ENCODE measurements at places on chromosomes 12 and 14. TPM values are rescaled to one million over a fixed set of nuclear protein-coding genes. Genes with fewer than 3 reads are reported as not detected.

- H3K27ac ChIP-seq, result no peak overlapping the region
- no peaks in the 10 kb centered on the region for H3K27me3 ChIP-seq
- no peak for DNase-seq
- H3K4me3 ChIP-seq, result no peak overlapping the region
- no peaks in the 10 kb centered on the region for H3K4me1 ChIP-seq
Observed at GRCh38 chr14:71497645-71498086, 434.6 kb upstream of the RGS6 start.

The RNASE3 gene
- total RNA-seq, result not detected

- H3K27me3 ChIP-seq, result no peaks in the 10 kb centered on the region
- H3K27ac ChIP-seq, result no peak overlapping the region
- no peak overlapping the region for H3K4me3 ChIP-seq
- DNase-seq, result no peak
Observed at GRCh38 chr12:19410211-19410610, 29.1 kb upstream of the AEBP2 start.

The CCDC175 gene
- total RNA-seq, result not detected

GRCh38 chr14:24443053-24443665, 583 bp upstream of the SDR39U1 start:
- peak overlapping the region; percentile 60 for H3K27ac ChIP-seq
- DNase-seq, result no peak
- H3K36me3 ChIP-seq, result peaks cover 2% of the 10 kb centered on the region
- peak overlapping the region; percentile 60 for H3K4me3 ChIP-seq
- H3K27me3 ChIP-seq, result no peaks in the 10 kb centered on the region

The COPS7A gene
- 18.5 TPM for total RNA-seq

The GPRC5D gene
- not detected for total RNA-seq

- no peaks in the 10 kb centered on the region for H3K36me3 ChIP-seq
- DNase-seq, result no peak
- H3K4me1 ChIP-seq, result no peaks in the 10 kb centered on the region
- H3K27ac ChIP-seq, result no peak overlapping the region
Observed at GRCh38 chr12:73935817-73936216, 601.8 kb upstream of the ATXN7L3B start.

DNA sequence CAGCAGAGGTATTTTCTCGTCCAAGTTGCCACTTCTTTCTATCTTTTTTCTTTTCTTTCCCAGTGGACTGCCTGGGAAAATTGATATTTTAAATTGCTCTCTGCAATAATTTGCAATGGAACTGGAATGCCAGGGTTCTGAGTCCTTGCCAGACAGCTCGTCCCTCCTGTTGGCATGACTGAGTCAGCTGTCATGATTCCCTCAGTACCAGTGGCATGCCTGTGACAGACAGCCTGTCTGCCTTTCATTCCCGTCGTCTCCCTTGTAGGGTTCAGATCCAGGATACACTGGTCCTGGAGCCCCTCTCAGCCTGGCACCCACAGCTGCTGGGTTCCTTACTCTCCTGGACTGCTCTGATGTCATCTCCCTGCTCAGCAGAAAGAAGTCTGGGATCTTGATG, 84.8 kb downstream of the PTPN11 start:
- no peak for DNase-seq
- no peaks in the 10 kb centered on the region for H3K27me3 ChIP-seq
- no peak overlapping the region for H3K4me3 ChIP-seq
- no peaks in the 10 kb centered on the region for H3K4me1 ChIP-seq

The ANP32D gene
- total RNA-seq, result not detected

DNA sequence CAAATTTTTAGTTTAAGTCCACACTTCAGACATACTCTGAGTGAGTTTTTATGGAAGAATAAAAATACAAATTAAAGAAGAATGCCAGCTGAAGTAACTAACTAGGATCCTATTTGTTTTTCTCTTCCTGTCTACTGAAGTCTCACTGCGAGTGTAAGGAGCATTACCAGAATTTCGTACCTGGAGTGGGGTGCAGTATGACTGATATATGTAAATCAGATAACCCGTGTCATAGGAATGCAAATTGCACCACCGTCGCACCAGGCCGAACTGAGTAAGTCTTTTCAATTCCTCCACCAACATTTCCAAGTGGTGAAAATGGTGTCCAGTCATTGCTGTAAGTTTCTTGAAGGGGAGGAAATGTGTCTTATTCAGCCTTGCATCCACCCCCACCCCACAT, 52.9 kb downstream of the STAB2 start:
- no peak overlapping the region for H3K27ac ChIP-seq
- H3K27me3 ChIP-seq, result peaks cover 10% of the 10 kb centered on the region
- no peak for DNase-seq
- no peaks in the 10 kb centered on the region for H3K4me1 ChIP-seq
